Activated T-helper 17 cell treated with anti-CD3 and anti-CD28 coated beads, Interleukin-2, amount 50 U/mL, for 72 hours (primary cell): ENCODE measurements at places on chromosomes 4 and X. TPM values are rescaled to one million over a fixed set of nuclear protein-coding genes. Genes with fewer than 3 reads are reported as not detected.

The MAPK10 gene
- 0.87 TPM for total RNA-seq

The CASK gene
- 95.6 TPM for total RNA-seq

The SEPTIN6 gene
- total RNA-seq: 204 TPM

The EMCN gene
- total RNA-seq: not detected

The USP11 gene
- total RNA-seq: 26.6 TPM

The ARMCX1 gene
- 0.64 TPM for total RNA-seq

The SSX2B gene
- total RNA-seq: not detected

The ENPEP gene
- total RNA-seq: 0.16 TPM

DNA sequence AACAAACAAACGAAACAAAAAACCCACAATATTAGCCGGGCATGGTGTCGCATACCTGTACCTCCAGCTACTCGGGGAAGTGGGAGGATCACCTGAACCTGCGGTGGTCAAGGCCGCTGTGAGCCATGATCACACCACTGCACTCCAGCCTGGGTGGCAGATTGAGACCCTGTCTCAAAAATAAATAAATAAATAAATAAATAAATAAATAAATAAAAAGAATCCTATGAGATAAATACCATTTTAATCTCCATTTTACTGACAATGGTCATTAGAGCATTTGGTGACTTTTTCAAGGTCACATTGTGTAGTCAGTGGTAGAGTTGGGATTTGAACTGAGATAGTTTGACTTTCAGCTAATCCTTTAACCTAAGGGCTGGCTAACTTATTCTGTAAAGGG, 11.4 kb downstream of the TRPC5 start:
- H3K36me3 ChIP-seq: no peaks in the 10 kb centered on the region
- no peak overlapping the region for H3K27ac ChIP-seq
- no peak for ATAC-seq
- H3K4me3 ChIP-seq: no peak overlapping the region

- no peaks in the 10 kb centered on the region for H3K4me1 ChIP-seq
- no peak overlapping the region for H3K27ac ChIP-seq
- H3K36me3 ChIP-seq: no peaks in the 10 kb centered on the region
- no peak for ATAC-seq
- no peak overlapping the region for H3K4me3 ChIP-seq
Observed at GRCh38 chr4:7531640-7531994, 96.9 kb upstream of the PSAPL1 start.

- no peak overlapping the region for H3K27ac ChIP-seq
- H3K36me3 ChIP-seq: peaks cover 38% of the 10 kb centered on the region
Observed at GRCh38 chr4:113644398-113644797, 117.1 kb downstream of the CAMK2D start.

DNA sequence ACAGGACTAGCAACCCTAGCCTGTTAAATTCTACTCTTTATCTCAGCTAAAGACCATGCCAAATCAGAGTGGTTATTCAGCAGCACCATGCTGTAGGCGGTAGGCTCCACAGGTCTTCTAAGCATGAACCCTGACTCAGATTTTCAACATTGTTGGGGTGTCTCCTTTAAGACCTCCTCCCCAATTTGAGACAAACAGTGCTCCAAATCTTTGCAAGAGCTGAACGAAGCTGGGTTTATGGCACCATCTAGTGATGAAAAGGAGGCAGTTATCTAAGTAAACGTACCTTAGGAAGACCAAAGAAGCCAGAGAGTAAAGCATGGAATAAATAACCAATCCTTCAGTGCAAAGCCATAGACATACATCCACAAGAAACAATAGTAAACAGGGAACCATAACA, 334.5 kb upstream of the SLC7A11 start:
- no peaks in the 10 kb centered on the region for H3K36me3 ChIP-seq
- no peaks in the 10 kb centered on the region for H3K27me3 ChIP-seq
- H3K4me3 ChIP-seq: no peak overlapping the region
- H3K4me1 ChIP-seq: no peaks in the 10 kb centered on the region
- ATAC-seq: no peak

DNA sequence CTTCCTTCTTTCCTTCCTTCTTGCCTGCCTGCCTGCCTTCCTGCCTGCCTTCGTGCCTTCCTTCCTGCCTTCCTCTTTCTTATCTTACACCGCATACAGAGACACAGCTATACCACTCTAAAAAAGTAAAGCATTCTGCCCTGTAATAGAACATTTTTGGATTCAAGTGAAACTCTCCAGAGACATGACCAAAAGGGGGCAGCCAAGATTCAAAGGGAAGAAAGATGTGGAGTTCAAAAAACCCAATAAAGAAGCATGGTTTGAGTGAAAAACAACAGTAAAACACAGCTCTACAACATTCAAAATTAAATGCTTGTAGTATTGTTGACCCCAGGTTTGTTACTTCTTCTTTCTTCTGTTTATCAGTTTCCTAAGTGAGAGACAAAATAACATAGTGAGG, 914.9 kb upstream of the PCDH7 start:
- H3K27ac ChIP-seq: no peak overlapping the region
- no peaks in the 10 kb centered on the region for H3K36me3 ChIP-seq
- no peak for ATAC-seq
- no peak overlapping the region for H3K4me3 ChIP-seq
- no peaks in the 10 kb centered on the region for H3K27me3 ChIP-seq
- no peaks in the 10 kb centered on the region for H3K4me1 ChIP-seq

- no peak overlapping the region for H3K27ac ChIP-seq
- ATAC-seq: no peak
- no peaks in the 10 kb centered on the region for H3K4me1 ChIP-seq
- no peaks in the 10 kb centered on the region for H3K27me3 ChIP-seq
- H3K4me3 ChIP-seq: no peak overlapping the region
- no peaks in the 10 kb centered on the region for H3K36me3 ChIP-seq
Observed at GRCh38 chr4:62402088-62402806, 1202.1 kb downstream of the ADGRL3 start.

GRCh38 chr4:26570596-26570995, 13.3 kb upstream of the TBC1D19 start:
- no peaks in the 10 kb centered on the region for H3K36me3 ChIP-seq
- peaks cover 9% of the 10 kb centered on the region for H3K27me3 ChIP-seq
- no peak overlapping the region for H3K27ac ChIP-seq
- H3K4me1 ChIP-seq: peaks cover 6% of the 10 kb centered on the region
- no peak overlapping the region for H3K4me3 ChIP-seq

DNA sequence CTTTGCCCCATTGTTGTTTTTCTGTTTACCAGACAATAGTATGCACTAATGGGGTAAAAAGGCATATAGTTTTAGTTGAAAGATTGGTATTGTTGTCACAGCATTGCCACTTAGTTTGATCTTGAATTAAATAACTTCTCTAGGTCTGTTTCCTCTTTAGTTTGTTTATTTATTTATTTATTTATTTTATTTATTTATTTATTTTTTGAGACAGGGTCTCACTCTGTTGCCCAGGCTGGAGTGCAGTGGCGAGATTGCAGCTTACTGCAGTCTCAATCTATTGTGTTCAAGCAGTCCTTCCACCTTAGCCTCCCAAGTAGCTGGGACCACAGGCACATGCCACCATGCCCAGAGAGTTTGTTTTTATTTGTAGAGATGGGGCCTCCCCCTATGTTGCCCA, 138.6 kb downstream of the KDM6A start:
- ATAC-seq: no peak
- no peak overlapping the region for H3K4me3 ChIP-seq
- H3K27me3 ChIP-seq: no peaks in the 10 kb centered on the region
- H3K36me3 ChIP-seq: peaks cover 14% of the 10 kb centered on the region

GRCh38 chrX:74421036-74421739, at the start of gene SLC16A2:
Gene SLC16A2, plus strand, starts transcription at chrX:74421493. Its CDS starts 145 bp downstream, at chrX:74421638.
- H3K4me1 ChIP-seq: peaks cover 4% of the 10 kb centered on the region
- H3K36me3 ChIP-seq: no peaks in the 10 kb centered on the region
- ATAC-seq: peak; percentile 59
- peaks cover 10% of the 10 kb centered on the region for H3K27me3 ChIP-seq
- H3K4me3 ChIP-seq: peak within 1 kb of the TSS; percentile 79

DNA sequence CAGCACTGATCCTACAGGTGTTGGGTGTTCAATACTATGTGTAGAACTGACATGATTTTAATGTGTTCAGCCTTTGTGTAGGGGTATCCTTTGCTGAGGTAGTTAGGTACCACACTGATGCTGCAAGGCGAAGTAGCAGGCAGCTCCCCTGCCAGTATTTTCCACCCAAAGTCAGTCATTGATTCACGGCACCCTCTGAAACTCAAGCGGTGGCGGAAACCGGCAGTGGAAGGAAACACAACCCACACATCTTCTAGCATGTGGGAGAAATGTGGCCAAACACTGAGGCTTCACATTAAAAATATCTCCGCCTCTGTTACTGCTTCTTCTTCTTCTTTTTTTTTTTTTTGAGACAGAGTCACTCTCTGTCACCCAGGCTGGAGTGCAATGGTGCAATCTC, 126.3 kb downstream of the AASDH start:
- H3K4me1 ChIP-seq: no peaks in the 10 kb centered on the region
- H3K36me3 ChIP-seq: no peaks in the 10 kb centered on the region
- H3K27ac ChIP-seq: no peak overlapping the region
- H3K4me3 ChIP-seq: no peak overlapping the region
- H3K27me3 ChIP-seq: peaks cover 7% of the 10 kb centered on the region

- no peak overlapping the region for H3K27ac ChIP-seq
- no peak for ATAC-seq
- peaks cover 10% of the 10 kb centered on the region for H3K27me3 ChIP-seq
- H3K4me3 ChIP-seq: no peak overlapping the region
- H3K4me1 ChIP-seq: no peaks in the 10 kb centered on the region
Observed at GRCh38 chrX:3449287-3449686, 102.8 kb upstream of the MXRA5 start.

GRCh38 chrX:153866302-153867019, 19.5 kb downstream of the L1CAM start:
- H3K27ac ChIP-seq: no peak overlapping the region
- no peaks in the 10 kb centered on the region for H3K36me3 ChIP-seq
- H3K4me3 ChIP-seq: no peak overlapping the region
- no peaks in the 10 kb centered on the region for H3K4me1 ChIP-seq

GRCh38 chrX:24207826-24208225, 58.3 kb downstream of the ZFX start:
- H3K27me3 ChIP-seq: no peaks in the 10 kb centered on the region
- ATAC-seq: no peak
- H3K27ac ChIP-seq: no peak overlapping the region
- peaks cover 83% of the 10 kb centered on the region for H3K36me3 ChIP-seq

DNA sequence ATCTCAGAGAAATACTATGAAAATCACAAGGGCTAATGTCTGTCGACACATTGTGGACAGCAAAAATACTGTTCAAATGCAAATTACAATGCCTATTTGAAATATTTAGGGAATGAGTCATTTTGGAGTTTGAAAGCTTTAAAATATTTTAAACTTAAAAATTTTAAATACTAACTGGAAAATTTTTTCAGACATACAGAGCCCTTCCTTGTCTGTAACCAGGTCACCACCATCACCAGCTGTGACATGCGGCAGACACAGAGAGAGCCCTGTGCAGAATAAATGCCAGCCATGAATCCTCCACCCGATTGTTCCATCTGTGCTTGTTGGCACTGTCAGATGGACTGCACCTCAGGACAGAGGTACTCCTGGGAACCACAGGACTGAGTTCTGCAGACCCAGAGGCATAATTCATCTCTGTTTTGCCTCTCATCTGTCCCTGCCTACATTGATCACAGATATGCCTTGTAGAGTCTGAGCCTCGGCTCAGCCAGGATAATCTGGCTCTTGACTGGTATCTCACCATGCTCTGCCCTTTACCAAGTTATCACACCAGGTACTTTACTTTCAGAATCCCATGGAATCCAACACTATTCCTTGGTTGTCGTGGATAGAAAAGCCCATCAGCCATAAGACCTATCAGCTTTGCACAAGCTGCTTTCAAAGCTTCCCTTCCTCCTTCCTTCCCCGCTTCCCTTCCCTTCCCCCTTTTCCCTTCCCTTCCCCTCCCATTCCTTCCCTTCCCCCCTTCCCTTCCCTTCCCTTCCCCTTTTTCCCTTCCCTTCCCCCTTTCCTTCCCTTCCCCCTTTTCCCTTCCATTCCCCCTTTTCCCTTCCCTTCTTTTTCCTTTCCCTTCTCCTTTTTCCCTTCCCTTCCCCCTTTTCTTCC, 67.2 kb downstream of the TBC1D9 start:
- ATAC-seq: no peak
- H3K36me3 ChIP-seq: no peaks in the 10 kb centered on the region
- H3K27me3 ChIP-seq: peaks cover 6% of the 10 kb centered on the region
- H3K27ac ChIP-seq: no peak overlapping the region
